ENCODE measurements at places on chromosomes 3 and 15. TPM values are rescaled to one million over a fixed set of nuclear protein-coding genes. Genes with fewer than 3 reads are reported as not detected.

The ASB14 gene
- total RNA-seq = not detected

The GYG1 gene
- 28.5 TPM for total RNA-seq

The SLC22A13 gene
- 0.77 TPM for total RNA-seq

The FMN1 gene
- total RNA-seq = 2.2 TPM

The NANOGP8 gene
- not detected for total RNA-seq

The ABCF3 gene
- 40.0 TPM for total RNA-seq

The QTRT2 gene
- 20.5 TPM for total RNA-seq

The UBAP1L gene
- total RNA-seq = 1.3 TPM

The TRH gene
- not detected for total RNA-seq

The ATP13A4 gene
- 4.2 TPM for total RNA-seq

The SLC27A2 gene
- 1.3 TPM for total RNA-seq

The SAMD7 gene
- not detected for total RNA-seq

The PDHB gene
- 37.5 TPM for total RNA-seq

The GCNT3 gene
- 37.5 TPM for total RNA-seq

The TM4SF1 gene
- total RNA-seq = 63.9 TPM

The PPP2R3A gene
- total RNA-seq = 6.1 TPM

The CRYBG3 gene
- total RNA-seq = 13.4 TPM

The BRK1 gene
- 72.1 TPM for total RNA-seq

The SMCO1 gene
- not detected for total RNA-seq

The XYLB gene
- total RNA-seq = 1.5 TPM

The FANCD2OS gene
- total RNA-seq = not detected

The KY gene
- not detected for total RNA-seq

The PTPRG gene
- 11.1 TPM for total RNA-seq

The NEK10 gene
- 1.0 TPM for total RNA-seq

The TERB2 gene
- total RNA-seq = not detected

The C2CD4A gene
- 1.3 TPM for total RNA-seq

The LTK gene
- not detected for total RNA-seq

The USP19 gene
- 44.4 TPM for total RNA-seq

The ZDHHC19 gene
- not detected for total RNA-seq

The CELF6 gene
- not detected for total RNA-seq

The TRIM42 gene
- total RNA-seq = not detected

The DISP2 gene
- under 0.01 TPM for total RNA-seq

The BMF gene
- 1.4 TPM for total RNA-seq

The PROK2 gene
- total RNA-seq = not detected

The NPAP1 gene
- not detected for total RNA-seq

The SYNPR gene
- total RNA-seq = not detected

The ADPRH gene
- 0.53 TPM for total RNA-seq

The ARL14 gene
- 0.26 TPM for total RNA-seq

The MYZAP gene
- 2.4 TPM for total RNA-seq

Measured in bronchial epithelial cell (primary cell).